ENCODE measurements at places on chromosomes 5 and 9. TPM values are rescaled to one million over a fixed set of nuclear protein-coding genes. Genes with fewer than 3 reads are reported as not detected.

- no peak for DNase-seq
Observed at GRCh38 chr5:1877103-1878049, 5.3 kb downstream of the IRX4 start.

- no peak for DNase-seq
Observed at GRCh38 chr5:88875341-88876234, 7.4 kb downstream of the MEF2C start.

GRCh38 chr9:135732569-135733257, 30.7 kb downstream of the KCNT1 start:
- no peak for DNase-seq

KCNT1 gene
- total RNA-seq, result not detected
